ENCODE measurements at places on chromosomes 13 and 19.

DNA sequence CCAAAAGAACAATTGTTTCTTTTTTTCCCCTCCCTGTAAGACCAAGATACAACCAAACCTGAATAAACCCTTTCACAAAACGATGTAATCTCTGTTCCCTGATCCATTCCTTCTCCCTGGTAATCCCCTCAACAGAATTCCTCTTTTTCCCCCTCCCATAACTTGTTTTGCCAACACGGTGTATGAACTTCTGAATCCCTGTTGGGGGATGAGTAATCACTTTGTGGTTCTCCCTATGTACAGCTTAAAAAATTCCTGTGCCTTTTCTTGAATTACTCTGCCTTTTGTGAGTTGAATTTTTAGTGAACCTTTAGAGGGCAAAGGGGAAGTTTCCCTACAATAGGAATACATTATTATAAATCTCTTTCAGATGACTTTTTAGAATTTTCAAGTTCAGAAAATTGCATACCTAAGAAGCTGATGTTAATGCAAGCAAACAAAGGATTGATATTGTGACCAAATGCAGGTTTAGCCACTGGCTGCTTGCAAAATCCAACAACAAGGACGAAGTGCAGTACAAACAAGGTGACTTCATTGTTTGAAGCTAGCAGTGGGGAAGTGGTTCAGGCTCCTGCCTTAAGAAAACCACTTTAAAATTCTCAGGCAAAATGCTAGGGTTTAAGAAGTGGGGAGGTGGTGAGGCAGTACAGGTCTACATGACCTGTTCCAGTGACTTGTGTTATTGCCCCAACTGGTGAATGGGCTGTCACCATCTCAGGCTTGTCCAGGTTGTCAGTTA, 15.0 kb upstream of the EPSTI1 start:
- DNase-seq, result no peak

DNA sequence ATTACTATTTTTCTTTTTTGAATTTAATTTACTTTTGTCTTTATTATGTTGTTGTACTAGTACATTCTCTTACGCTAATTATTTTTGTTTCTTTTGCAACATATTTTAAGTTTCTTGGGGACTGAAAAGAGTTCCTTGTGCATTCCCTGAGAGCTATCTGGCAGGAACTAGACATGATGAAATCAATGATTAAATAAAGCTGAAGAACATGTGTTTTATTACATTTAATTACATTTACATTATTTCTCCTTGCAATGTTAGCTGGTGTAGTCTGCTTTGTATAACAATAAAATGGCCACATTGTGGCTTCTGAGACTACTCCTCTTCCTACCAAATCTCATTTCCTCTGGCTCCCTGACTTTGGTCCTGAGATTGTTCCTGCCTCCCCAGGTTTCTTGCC, 244.9 kb downstream of the NDFIP2 start:
- DNase-seq, result no peak

- DNase-seq, result peak; percentile 65
Measured at GRCh38 chr19:2478756-2479555, 3.0 kb downstream of the GADD45B start.

DNA sequence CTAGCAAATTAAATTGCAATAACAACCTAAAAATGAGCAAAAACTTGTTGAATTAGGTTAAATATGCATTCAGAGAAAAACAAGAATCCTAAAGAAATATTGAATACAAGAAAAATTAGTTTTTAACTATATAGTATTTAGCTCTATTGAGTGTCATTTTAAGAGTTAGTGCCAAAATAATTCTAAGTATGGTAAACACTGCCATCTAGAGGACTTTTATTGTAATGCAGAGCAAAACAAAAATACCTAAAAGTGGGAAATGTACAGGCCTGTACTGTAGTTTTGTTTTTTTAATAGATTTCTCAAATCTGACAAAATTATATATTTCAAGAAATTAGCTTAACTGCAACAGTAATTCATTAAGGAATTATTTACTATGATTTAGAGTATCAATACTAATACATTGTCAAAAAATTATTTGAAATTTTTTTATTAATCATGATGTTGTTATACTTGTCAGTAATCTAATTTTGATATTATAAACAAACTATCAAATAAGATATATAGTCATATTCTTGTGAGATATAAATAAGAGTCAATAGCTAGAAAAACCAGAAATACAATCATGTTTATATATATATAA, 8.2 kb upstream of the PCDH9 start:
- DNase-seq, result no peak

- DNase-seq, result no peak
Measured at GRCh38 chr13:52695856-52696255, 43.2 kb downstream of the SUGT1 start.

DNA sequence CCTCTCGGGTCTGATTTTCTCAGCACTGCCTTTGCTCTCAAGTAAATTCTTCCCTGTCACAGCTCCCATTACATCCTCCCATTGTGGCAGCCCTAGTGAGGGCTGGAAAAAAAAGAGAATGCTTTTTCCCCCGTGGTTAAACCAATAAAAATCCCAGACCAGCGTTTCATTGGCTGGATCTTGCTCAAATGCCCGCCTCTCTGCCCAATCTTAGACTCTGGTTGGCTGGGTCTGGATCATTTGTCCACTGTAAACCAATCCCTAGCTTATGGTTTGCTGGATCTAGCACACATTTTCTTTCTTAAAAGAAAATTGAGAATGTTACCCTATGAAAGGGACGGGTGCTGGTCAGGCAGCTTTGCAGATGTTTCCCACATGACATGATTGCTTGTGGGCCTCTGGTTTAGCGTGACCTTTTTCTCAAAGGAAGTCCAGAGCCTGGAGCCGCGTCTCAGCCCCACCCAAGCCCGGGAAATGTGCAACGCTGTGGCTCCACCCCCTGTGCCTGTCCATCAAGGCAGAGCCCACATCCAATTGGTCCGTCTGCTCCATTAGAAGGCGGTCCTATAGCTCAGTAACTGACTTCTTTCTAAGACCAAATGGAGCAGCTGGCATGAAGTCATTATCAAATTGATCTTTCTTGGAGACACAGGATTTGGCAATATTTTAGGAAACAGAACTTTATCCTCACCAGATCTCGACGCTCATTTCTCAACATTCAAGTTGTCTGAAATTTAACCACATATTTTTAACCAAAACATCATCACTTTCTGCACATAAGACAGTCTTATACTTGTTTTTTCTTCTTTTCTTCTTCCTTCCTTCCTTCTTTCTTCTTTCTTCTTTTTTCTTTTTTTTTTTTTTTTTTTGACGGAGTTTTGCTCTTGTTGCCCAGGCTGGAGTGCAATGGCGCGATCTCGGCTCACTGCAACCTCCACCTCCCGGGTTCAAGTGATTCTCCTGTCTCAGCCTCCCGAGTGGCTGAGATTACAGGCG, 2.6 kb upstream of the MCEMP1 start:
- DNase-seq, result no peak

GRCh38 chr13:75072368-75072767, 409.6 kb downstream of the TBC1D4 start:
- no peak for DNase-seq

Data from stimulated activated CD4-positive, alpha-beta T cell treated with anti-CD3 and anti-CD28 coated beads, Interleukin-12 subunit alpha, Interleukin-12 subunit beta, amount 100 ng/mL, for 24 hours (primary cell).